ENCODE measurements at places on chromosomes 7 and 10.

DNA sequence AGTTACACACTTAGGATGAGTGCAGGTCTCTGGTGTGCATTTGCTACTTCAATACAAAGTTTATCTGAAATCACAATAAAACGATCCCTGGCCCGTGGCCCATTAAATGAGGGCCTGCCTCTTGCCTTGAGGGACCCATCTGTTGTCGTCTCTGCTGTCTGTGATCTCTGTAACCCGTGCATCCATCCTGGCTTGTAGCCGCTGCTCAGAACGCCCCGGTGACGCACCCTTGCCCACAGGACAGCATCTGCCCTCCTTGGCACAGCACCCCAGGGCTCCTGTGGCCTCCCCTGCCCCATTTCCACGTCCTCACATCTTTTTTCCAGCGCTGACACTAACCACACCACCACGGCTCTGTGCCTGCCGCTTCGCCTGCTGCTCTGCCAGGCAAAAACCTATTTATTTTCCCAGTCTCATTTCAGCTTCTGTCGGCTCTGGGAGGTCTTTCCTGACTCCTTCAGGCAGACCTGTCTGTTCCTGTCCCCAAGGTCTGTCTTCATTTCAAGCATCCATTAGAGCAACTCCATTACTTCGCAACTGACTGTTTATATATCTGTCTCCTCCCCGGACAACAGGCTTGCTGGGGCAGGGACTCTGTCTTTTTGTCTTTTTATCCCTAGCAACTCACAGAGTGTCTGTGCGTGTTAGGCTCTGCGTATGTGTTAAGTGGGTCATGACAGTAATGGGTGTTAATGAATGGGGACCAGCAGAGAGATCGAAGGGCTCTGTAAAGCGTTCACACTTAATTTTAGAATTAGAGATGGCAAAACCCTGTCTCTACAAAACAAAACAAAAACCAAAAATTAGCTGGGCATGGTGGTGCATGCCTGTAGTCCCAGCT is 16.4 kb downstream of the CARD11 start:
- DNase-seq = no peak

GRCh38 chr10:91525896-91526712 is 106.8 kb downstream of the PPP1R3C start:
- DNase-seq = no peak

DNA sequence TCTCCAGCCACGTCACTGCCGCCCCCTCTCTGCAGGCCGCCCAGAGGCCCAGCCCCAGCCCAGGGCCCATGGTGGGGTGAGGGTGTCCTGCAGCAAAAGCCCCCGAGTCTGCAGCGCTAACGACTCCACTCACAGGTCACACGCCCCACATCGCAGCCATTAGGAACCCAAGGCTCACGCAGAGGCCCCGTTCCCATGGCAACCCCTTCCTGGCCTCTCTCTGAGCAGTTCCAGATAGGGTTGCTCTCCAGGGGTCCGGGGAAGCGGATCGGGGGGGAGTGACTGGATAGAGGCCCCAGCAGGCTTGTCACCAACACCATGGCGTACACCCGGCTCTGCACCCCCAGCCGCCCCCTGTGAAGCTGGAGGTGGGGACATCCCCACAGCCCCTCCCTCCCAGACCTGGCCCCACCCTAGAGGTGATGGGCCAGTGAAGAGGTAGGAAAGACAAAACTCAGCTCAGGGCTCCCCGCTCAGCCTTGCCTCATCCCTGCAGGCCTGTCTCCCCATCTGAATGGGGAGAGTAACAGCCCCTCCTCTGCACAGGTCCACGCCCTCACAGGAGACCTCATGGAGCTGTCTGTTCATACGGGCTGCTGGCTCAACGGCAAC is 41.2 kb downstream of the TNRC18 start:
- DNase-seq = no peak

DNA sequence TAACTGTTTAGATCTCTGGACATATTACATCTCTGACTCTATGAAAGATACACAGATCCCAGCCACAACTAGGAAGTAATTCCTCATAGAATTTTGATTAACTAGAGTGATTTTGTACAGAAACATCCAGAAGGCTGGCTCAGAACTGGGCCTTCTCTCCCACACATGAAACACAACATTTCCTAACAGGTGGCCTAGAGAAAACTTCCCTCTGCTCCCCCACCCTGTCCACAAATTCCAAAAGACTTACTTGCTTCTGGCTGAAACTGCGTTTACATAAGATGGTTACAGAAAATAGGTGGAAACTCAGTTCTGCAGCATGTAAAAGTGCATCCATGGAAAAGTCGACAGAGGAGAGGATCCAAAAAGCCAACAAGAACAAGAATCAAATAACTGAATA is 132.9 kb downstream of the FZD1 start:
- no peak for DNase-seq

GRCh38 chr7:38756521-38756920 is 125.3 kb upstream of the AMPH start:
- DNase-seq = no peak

DNA sequence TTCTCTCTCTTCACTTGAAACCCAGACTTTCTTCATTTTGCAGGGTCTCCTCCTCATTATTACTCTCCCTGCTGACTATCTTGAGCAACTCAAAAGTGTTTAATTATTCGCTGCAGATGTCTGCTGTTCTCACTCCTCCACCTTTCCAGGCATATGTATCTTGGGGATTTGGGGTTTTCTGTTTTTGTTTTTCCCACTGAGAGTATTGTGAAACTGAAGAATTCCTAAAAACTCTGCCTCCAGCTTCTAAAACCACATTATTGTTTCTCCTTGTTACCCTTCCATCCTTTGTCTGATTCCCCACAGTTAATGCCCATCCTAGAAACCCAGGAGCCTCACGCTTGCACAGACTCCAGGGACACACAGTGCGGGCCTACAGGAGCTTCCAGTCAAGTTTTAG is 51.3 kb downstream of the WNT2 start:
- no peak for DNase-seq

- DNase-seq = no peak
Observed at GRCh38 chr7:30799976-30800661, 28.9 kb downstream of the MINDY4 start.
